ENCODE measurements at places on chromosomes 6 and 20.

- no peak for DNase-seq
Observed at GRCh38 chr6:109240370-109241084, 141.7 kb downstream of the CD164 start.

DNA sequence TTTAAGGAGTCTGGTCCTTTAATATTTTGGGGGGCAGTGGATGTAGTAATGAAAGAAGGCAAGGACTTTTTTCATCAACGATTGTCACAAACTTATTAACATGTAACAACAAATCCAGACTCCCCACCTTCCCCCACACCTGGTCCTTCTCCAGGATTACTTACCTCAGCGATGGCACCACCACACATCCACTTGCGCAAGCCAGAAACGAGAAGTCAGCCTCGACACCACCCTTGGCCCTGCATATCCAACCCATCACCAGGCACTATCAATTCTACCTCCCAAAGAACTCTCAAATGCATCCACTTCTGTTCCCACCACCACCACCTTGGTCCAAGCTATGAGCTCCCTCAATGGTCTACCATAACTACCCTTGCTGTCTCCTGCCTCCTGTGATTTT, 6.6 kb downstream of the EZR start:
- DNase-seq = no peak

DNA sequence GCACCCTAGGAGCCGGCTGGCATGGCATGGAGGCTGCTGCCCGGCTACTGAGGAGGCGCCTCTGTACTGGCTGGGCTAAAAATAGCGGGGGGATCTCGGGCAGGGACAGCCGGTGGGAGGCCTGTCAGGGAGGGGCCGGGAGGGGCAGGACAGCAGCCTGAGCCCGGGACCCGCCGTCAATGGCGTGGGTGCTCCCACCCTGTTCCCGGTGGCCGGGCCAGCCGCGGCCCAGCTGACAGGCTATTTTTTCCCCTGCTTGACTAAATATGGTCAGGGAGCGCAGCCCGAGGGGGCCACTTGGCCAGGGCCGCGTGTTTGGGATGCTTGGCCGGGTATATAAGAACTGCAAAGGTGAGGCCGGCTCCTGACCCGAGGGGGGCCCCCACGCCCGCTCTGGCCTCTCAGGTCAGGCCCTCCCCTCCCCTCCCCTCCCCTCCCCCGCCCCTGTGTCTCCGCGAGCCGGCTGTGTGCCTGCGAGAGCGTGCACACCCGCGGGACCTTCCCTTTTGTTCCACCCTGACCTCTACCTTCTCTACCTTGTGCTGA, 74.4 kb upstream of the GATA5 start:
- no peak for DNase-seq

GRCh38 chr6:14110001-14110818, 7.4 kb upstream of the CD83 start:
- no peak for DNase-seq

GRCh38 chr6:16639684-16640480, 121.4 kb downstream of the ATXN1 start:
- no peak for DNase-seq

DNA sequence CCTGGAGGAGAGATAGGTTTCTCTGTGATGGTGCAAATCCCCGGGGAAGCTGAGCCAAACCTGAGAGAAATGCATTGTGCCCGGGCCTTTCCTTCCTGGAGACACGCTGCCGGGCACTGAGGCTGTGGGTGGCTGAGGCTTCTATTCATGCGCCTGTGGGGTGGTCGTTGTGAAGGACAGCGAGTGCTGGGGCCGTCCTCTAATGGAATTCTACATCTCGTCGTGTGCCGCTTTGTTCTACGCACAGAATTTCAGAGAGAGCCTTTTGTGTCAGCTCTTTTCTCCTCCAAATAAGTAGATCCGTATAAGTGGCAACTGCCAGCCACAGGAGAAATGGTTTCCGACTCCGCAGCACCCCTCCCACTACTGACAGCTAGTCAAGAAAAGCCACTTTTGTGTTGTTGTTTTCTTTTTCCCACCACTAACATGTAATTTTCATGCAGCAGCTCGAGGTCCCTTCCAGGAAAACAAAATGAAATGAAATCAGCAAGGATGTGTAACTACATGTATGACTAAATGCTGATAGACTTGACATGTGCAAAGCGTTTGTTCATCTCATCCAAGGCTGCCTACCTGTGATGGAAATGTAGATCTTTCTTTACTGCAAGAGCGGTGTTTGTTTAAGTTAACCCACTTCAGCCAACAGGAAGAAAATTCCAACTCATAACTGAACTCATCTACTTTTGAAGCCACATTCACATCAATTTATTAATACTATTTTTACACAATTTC, 26.4 kb upstream of the PXDC1 start:
- no peak for DNase-seq

DNA sequence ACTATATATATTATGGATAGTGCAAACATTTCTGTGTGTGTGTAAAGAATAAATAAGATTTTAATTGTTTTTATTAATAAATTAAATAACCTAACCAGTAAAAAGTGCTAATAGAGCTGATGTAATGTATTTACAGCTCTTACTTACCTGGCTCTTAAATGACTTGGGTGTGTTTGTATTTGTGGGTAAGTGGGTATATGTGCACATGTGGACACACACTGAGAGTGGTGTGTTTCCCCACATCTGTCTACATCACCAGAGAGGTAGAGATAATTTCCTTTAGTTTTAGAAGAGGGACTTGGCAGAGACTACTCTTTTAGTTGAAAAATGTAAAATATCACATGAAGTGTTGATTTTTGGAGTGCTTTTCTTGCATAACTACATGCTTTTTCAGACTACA, 76.0 kb downstream of the UST start:
- no peak for DNase-seq

GRCh38 chr6:157513004-157513603, 132.1 kb downstream of the ZDHHC14 start:
- peak; percentile 48 for DNase-seq

DNA sequence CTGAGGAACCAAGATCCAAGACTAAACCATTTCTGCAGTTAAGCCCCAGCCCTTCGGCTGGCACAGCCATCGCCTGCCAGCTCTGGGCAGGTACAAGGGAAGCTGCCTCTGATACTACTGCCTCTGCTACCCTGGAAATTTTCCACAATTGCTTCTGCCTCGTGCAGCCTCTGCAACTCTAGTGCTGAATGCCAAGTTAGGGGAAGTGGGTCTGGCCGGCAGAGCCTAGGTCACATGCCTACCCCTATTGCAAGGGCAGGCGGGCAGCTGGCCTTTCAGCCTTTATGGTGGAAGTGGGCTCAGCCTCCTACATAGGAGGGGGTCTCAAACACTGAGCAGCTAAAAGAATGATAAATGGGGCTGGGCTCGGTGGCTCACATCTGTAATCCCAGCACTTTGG, 44.5 kb upstream of the TULP1 start:
- no peak for DNase-seq

DNA sequence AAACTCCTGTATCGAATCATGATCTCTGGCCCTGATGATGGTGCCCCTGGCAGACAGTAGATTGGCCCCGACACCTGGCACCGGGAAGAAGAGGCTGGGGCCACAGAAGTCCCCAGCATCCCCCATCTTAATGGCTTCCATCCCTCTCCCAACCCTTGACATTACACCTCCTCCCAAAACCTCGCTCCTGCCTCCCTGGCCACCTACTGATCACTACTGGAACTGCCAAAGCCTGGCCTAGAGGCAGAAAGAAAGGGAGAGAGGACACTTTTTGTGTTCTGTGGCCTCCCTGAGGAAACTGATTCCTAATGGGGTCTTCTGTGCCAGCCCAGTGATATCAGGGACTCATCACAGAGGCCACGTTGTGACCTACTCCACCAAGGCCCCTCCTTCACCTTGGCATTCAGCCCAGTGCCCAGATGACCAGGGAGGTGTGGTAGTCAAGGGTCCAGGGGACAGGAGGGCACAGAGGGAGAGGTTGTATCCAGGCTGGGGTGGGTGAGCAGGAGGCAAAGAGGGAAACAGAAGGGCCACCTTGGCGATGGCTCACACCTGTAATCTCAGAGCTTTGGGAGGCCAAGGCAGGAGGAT, 6.1 kb downstream of the C20orf173 start:
- no peak for DNase-seq

DNA sequence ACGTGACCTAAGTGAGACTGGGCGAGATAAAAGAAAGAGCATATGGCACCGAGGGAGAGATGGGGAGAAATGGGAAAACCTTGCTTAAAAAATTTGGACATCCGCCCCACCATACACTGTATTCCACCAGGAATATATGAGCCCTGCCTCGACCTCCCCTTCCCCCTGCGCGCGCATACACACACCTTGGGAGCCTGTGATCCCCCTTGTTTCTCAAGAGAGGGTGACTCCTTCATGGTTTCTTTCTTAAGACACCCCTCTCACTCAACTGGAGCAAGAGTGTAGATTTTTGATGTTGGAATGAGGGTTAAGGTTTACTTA, 480 bp downstream of the ABCF1 start:
- DNase-seq = no peak

GRCh38 chr6:42341771-42342553, 109.8 kb downstream of the TRERF1 start:
- DNase-seq = no peak

DNA sequence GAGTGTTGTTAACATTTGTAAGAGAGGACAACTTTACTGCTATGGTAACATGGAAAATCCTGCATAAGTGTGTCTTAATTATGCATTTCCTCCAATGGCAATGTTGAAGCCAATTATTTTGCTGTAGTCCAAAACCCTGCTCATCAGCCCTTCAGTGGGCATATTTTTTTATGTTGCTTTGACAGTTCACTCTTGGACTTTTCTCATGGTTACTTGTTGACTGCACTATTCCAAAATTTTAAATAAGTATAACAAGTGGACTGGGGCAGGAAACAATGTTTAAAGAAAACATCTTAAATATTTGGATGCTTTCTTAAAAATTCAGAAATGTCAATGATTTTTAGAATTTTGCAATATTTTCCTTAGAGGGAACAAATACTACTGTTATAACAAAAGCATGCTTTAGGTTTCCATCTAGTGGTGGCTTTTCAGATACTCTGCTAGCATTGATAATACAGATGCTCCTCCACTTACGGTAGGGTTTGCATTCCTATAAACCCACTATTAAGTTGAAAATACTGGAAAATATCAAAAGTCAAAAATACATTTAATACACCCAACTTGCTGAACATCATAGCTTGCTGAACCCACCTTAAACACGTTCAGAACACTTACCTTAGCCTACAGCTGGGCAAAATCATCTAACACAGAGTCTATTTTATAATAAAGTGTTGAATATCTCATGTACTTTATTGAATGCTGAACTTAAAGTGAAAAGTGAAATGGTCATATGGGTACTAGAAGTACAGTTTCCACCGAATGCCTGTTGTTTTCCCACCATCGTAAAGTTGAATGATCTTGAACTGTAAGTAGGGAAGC, 86.4 kb downstream of the ADGRG6 start:
- peak; percentile 1 for DNase-seq

DNA sequence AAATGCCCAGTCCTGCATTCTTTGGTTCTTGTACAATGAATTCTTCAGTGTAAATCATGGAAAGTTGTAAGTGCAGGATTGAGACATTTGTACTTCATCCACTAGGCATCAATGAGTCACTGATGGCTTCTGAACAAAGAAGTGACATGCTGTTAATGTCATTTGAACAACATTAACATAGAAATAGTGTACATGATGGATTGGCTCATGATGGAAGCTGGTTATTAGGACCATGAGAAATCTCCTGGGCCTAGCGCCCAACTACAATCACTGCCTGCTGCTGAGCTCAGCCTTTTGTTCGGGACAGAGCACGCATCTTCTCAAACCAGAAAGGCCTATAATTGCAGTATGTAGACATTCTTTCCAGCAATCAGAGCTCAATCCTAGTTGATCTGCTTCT, 316.8 kb upstream of the TSHZ2 start:
- DNase-seq = no peak

- DNase-seq = no peak
Observed at GRCh38 chr6:119197271-119197670, 118.8 kb upstream of the FAM184A start.

- no peak for DNase-seq
Observed at GRCh38 chr6:157571269-157571668, 190.3 kb downstream of the ZDHHC14 start.

GRCh38 chr6:37696220-37696840, 1.4 kb downstream of the MDGA1 start:
- DNase-seq = no peak

DNA sequence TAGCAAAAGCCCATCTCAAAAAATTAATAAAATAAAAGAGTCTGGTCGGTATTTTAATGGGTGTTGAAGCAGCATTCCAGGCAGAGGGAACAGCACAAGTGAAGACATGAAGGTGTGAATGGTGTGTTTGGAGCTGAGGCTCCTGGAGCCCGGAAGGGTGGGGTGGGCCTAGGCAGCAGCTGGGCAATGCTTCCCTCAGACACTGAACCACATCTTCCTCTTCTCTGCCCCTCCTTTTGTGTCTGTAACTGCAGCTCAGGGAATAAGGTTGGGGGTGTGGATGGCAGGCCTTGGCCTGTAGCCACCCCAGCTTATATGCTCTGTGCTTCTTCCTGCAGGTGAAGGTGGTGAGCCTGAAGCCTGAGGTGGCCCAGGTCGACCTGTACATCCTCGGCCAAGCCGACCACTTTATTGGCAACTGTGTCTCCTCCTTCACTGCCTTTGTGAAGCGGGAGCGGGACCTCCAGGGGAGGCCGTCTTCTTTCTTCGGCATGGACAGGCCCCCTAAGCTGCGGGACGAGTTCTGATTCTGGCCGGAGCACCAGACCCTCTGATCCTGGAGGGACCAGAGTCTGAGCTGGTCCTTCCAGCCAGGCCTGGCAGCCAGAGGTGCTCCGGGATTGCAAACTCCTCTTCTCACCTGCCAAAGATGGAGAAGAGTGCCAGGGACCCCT, 26.6 kb downstream of the POFUT1 start:
- DNase-seq = no peak

GRCh38 chr6:107628878-107629277, 139.0 kb downstream of the SOBP start:
- DNase-seq = no peak

- DNase-seq = no peak
Observed at GRCh38 chr6:169145991-169146501, 107.6 kb downstream of the THBS2 start.

DNA sequence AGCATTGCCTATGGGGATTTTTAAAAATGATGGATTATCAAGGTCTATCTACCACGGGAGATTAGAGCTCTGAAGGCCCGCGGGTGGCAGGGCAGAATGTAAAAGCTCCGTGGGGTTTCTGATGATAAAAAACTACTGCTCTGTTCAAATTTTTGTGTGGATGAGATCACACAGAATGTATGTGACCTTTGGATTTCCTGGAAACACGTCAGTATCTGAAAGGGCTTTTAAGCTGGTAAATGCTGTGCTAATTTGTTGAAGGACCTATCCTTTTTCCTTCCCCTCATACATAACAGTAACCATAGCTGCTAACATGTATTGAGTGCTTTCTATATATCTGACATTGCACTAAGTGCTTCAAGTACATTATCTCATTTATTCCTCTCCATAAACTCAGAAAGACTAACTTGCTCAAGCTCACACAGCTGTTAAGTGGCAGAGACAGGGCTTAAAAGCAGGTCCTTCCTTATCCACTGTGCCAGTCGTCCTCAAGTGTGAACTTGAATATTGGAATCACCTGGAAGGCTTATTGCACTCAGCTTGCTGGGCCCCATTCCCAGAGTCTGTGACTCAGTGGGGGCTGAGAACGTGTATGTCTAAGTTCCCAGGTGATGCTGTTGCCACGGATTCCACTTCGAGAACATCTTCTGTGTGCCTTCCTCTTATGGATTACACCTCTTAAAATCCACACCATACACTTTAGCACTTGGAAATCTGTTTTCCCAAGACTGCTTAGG, 1.9 kb upstream of the TMEM242 start:
- no peak for DNase-seq

All from NCI-H187 (cell line).